ENCODE measurements at places on chromosomes 6 and 20.

DNA sequence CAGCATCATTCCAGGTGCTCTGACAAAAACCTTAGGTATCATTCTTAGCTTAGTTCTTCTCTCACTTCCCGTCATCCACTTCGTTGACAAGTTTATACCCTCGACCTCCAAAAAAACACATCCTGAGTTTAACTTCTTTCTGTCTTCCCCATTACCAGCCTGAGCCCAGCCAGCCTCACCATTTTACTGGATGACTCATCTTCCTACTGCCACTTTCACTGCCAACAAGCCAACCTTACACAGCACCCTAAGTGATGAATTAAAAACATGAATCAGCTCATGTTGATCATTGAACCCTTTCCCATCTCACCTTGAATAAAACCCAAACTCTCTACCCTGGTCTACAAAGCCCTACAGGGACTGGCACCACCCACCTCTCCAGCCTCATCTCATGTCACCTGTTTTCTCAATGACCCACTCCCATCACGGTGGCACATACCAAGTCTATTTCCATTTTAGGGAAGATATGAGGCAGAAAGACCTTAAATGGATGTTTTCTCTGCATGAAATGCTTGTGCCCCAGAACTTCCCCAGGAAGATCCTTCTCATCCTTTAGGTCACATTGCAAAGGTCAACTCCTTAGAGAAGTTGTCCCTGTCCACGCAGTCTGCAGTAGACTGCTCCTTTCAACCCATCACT lies 9.9 kb upstream of the UST start:
- no peak for DNase-seq

DNA sequence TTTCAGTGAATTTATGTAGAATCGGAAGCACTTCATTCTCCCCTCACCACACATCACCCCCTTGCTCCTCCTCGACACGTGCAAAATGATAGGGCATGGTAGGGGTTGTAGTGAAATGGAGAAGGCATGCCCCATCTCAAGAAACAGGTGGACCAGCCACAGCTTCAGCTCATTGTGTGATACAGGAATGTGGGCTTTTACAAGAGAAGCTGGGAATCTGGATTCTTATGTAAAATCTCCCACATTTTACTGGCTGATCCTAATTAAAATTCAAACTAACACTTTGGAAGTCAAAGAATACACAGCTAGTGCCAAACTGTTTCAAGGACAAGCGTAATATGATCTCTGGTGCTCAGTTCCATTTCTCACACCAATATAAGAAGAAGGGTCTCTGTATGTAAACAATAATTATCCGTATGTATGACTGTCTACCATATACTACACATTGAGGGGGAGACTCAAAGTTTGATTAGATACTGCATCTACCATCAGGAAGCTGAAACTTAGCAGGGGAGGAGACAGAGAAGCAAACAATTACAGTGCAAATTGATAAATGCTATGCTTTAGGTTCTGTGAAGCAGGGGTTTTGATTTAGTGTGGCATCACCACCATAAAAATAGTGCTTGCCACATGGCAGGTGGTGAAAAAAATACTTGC lies 24.3 kb upstream of the KIAA0408 start:
- no peak for DNase-seq

GRCh38 chr20:51711426-51711825 lies 56.8 kb downstream of the ATP9A start:
- DNase-seq = no peak

DNA sequence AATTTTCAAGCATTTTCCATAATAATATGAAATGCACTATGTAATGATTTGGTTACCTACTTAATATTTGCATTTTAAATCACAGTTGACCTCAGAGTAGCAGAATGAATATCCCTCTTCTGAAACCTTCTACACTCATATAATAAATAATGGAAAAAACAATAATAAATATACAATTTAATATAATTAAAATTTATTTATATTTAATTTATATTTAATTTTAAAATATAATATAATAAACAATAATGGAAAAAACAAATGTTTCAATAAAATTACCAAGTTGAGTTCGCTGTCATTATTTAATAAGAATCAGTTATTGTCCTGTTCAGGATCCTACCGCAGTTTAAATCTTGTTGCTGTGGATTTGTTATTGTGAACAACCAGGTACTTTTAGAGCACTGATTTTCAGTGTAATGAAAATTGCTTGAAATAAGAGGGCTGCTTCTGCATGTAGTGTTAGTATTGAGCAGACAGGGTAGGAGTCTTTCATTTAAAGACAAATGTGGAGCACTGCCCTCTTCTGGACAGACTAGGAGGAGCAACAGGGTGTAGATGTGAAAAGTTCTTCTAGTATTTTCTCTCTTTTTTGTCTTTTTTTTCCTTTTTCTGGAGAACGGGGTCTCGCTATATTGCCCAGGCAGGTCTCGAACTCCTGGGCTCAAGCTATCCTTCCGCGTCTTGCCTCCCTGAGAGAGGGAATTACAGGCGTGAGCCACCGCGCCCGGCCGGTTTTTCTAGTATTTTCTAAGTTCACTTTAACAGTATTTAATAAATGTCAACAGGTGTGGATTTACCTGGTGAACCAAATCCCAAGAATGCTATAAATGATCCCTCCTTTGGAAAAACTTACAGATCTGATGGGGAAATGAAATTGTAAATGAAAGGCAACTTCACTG lies 13.6 kb downstream of the TRAPPC3L start:
- DNase-seq = peak; percentile 69

DNA sequence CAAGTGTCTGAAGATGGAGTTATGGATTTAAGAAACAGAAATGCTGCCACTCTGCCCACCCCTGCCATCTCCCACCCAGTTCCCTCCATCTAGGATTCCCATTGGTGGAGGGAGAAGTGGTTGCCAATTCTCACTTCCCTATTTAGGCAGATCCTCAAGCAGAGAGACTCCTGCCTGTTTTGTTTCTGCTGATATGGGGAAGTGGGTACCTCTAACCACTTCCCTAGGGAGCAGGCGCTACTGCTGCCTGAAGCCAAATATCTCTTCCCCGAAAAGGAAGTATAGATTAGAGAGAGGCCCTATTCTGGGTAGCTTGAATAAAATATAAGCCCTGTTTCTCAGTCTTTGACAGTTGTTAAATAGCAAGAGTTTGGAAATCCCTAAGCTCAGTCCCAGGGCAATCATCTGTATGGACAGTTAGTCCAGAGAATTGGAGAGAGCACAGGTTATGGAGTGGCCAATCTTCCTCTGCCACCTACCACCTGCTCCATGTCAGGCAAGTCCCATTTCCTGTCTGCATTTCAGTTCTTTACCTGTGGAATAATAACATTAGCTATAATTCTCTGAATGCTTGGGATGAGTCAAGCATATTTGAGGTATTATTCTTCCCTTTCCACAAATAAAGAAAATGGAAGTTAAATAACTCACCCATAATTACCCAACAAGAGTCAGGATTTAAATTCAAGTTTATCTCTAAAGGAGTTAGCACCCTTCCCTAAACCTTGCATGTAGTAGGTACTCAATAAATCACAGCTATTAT lies 2.6 kb upstream of the ADGB start:
- no peak for DNase-seq

- no peak for DNase-seq
Measured at GRCh38 chr20:60063048-60063451, 104.8 kb downstream of the CDH26 start.

GRCh38 chr6:164266851-164267250 lies 852.3 kb downstream of the QKI start:
- DNase-seq = no peak

- DNase-seq = no peak
Measured at GRCh38 chr6:144248476-144249301, 36.4 kb upstream of the UTRN start.

DNA sequence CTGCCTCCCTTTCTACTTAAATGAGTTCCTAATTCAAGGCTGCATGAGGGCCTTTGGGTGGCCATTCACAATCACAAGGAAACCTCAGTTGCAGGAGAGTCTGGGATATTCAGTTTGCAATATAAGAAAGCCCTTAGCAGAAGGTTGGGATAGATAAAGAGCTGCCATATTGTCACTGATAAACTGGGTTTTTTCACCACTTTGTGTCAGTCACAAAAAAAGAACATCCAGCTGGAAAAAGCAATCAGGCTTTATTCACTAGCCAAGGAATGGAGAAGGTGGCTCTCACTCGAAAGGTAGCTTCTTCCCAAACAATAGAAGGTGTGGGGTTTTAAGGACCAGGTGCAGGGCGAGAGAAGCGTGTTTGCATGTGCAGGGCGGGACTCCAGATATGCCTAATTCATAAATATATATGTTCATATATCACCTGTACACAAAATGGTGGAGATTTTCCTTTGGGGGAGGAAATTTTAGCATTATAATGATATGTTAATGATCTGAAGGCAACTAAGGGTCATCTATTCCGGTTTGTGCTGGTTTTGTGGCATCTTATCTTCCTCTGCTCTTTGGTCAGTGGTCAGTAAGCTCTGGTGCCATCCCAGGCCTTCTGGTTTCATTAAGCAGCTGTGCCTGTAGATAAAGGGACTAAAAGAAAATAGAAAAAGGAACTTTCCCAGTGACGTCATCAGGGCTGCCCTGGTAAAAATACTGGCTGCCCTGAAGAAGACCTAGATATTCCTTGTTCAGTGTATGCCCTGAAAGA lies 97.1 kb upstream of the IYD start:
- no peak for DNase-seq

DNA sequence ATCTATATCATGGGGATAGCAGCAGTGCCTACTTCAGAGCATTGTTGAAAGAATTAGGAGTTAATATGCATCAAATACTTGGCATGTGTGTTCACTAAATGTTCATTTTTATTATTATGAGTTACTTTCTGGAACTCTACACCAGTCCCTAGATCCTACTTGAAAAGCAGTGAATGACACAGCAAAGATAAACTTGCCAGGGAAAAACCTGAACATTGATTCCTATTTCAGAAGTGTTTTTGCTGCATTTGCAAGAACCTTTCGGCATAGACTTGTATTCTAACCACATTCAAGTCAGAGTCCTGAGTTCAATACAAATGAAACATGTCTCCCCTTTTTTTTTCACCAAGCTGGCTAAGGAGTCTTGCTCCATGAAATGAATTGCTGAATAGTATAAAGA lies 187.4 kb upstream of the TAB2 start:
- no peak for DNase-seq

GRCh38 chr6:23177806-23178205 lies 608.4 kb downstream of the HDGFL1 start:
- no peak for DNase-seq

- no peak for DNase-seq
Measured at GRCh38 chr6:167329014-167329413, 4.1 kb downstream of the TTLL2 start.

DNA sequence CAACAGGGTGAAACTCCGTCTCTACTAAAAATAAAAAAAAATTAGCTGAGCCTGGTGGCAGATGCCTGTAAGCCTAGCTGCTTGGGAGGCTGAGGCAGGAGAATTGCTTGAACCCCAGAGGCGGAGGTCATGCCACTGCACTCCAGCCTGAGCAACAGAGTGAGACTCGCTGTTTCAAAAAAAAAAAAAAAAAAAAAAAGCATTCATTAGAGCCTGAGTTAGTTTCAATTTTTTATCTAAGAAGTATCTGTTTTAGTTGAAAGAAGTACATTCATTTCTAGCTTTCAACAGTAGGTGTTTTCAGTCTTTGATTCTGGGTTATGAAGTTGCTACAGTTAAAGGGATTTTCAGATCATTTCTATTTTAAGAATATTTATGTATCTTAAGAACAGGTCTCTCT lies 42.2 kb downstream of the ZNF292 start:
- DNase-seq = no peak

DNA sequence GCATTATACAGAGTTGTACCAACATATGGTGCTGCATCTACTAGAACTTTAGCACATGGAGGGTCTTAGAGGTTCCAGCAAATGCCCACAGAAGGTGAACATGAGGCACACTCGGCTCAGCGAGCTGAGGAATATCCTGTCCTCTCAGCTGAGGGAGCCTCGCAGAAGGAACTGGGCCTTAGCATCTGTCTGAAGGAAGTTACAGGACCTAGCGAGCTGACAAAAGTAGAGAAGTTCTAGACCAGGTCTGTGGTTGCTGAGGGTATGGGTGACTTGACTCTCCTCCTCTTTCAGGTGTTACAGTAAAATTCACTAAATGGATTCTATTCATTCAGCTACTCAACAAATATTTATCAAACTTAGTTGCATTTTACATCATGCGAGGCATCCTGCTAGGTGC lies 157.2 kb downstream of the ZDHHC14 start:
- no peak for DNase-seq

GRCh38 chr6:17250237-17250636 lies 30.9 kb upstream of the RBM24 start:
- no peak for DNase-seq

- no peak for DNase-seq
Measured at GRCh38 chr6:163414946-163415619, 565 bp downstream of the QKI start.

DNA sequence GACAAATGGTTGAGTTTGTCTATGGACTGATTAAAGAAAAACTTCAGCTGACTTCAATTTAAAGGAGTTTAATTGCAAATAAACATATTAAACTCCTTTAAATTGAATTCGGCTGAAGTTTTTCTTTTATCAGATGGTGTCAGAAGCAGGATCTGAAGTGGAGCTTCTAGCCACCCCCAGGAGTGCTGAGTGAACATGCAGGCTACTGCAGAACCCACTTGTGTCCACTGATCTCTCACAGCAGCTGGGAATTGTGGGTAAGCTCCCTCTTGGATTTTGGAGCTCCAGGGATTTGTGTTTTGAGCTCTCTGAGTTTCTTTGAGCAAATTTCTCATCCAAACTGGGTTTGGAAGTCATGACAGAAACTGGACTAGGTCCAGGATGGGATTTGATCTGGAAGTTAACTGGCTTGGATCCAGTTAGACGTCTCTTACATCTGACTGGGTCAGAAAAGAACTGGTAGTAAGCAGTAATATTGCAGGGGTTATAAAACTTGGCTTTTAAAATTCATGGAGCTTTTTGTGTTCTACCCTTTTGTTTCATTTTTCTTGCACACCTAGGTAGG lies 95.8 kb upstream of the UST start:
- no peak for DNase-seq

DNA sequence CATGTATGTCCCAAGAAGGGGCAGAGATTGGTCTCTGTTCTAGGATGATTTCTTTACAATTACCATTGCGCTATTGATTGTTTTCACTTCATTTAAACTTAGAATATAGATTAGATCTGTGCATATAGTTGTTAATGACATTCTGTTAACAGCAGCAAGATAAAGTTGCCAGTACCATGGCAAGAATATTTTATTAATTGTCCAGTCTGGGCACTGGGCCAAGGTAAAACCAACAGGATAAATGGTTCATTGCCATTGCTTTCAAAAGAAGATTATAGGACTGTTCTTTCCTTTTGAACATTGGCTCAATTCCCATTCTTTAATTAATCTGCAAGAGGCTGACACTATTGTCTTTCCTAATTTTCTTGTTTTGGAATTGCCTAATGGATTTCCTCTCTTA lies 592.4 kb downstream of the RFPL4B start:
- DNase-seq = no peak

- no peak for DNase-seq
Measured at GRCh38 chr6:82843291-82843885, 222.3 kb downstream of the UBE3D start.

Data from nephron progenitor cell (in vitro differentiated cells).